Hematopoietic multipotent progenitor cell treated with erythropoietin and hydrocortisone succinate and interleukin-3 and kit ligand, for 6 days (in vitro differentiated cells): ENCODE measurements at places on chromosomes 4 and X.
A peak's percentile ranks its signal among the peaks of the same experiment; 100 is the strongest.

- DNase-seq = no peak
Measured at GRCh38 chrX:50705042-50705441, 109.0 kb downstream of the SHROOM4 start.

DNA sequence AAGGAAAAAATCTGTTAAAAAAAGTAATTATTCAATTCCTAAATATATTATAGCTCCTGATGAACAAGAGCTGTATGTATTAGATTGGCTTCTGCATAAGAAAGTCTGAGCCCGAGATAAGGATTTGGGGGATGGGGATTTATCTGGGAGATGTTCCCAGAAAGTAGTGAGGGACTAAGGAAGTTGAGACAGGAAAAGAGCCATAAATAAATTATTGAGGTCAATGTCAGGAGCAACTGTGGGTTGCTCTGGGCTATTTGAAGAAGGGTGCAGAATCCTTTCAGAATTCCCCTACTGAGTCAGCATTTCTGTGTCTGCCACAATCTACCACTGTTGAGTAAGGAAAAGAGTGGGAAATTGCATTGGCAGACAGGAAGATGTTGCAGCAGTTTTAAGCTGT is 3.1 kb upstream of the TDO2 start:
- DNase-seq = no peak

- no peak for DNase-seq
Measured at GRCh38 chrX:50393902-50394301, 76.7 kb downstream of the DGKK start.

- DNase-seq = no peak
Measured at GRCh38 chr4:80540349-80540748, 204.8 kb downstream of the CFAP299 start.

- DNase-seq = no peak
Measured at GRCh38 chr4:159698336-159698735, 595.5 kb downstream of the RAPGEF2 start.

DNA sequence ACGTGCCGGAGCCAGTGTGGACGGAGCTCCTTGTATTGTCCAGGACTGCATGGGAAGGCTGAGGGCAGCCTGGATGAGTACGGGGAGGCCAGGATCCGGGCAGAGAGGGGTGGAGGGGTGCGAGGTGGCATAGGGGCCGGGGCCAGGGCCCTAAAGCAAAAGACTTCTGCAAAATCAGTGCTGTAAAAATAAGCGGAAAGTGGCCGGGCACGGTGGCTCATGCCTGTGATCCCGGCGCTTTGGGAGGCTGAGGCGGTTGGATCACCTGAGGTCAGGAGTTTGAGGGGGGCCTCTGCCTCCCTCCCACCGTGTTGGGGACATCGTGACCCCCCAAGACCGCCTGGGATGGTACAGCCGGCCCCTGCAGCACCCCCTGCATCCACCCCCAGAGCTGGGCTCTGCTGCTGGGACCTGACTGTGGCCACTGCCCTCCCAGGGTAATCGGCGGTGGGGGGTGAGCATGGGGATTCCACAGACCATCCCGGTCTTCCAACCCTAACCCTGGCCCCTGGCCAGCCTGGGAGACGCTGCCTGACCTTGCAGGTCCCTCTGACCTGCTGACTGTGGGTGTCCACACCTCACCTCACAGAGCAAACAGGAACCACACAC is 23.4 kb upstream of the PLCXD1 start:
- DNase-seq = no peak

- peak; percentile 37 for DNase-seq
Measured at GRCh38 chrX:110409925-110410324, 51.3 kb downstream of the RTL9 start.

GRCh38 chr4:8192748-8193738 is 6.0 kb upstream of the SH3TC1 start:
- peak; percentile 94 for DNase-seq

- DNase-seq = no peak
Measured at GRCh38 chr4:101357751-101358150, 10.4 kb upstream of the PPP3CA start.

GRCh38 chrX:152930516-152930915 is 32.6 kb downstream of the ZNF185 start:
- no peak for DNase-seq

DNA sequence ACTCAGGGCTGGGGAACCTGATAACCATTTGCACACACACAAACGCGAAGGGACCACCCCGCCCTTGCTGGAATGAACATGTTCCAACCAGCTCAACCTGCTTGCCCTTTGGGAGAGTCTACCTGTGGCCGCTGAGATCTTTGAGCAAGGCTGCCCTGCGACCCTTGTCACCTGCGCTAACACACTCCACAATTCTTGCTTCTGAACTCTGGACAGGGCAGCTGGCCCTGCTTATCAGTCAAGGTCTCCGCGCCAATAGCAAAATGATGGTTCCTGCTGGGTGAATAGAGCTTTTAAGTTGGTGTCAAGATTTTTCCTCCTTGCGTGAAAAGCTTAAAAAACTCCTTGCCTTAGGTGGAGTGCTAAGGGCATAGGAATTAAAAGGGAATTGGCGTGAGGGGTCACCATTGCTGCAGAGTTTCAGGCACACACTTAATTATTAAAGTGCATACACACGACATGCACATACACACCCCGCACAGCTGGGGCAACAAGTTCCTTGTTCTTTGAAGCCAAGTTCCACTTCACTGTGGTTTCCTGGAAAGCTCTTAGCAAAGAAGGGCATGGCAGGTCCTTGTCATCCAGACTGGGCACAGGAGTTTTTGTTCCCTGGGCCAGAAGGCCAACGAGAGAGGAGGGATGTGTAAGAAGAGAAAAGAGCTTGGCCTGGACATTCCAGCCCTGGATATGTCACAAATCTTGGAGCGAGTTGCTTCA is 207.7 kb downstream of the STIM2 start:
- peak; percentile 19 for DNase-seq

DNA sequence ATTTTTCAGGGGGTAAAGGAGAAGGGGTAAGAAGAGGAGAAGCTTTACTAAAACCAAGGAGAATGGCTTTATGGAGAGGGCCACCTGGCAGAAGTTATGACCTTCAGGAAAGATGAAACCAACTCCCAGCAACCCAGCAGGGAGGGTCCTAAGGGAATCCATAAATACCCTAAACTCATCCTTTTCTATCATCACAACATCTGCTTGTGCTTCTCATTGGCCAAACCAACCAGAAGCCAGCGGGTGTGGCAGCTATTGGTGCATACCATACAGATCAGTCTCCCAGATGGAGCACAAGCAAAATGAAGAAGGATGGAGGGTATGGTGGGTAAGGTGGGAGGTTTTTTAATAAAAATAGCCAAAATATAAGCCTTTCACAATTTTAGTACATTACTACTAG is 58.5 kb upstream of the ARSJ start:
- no peak for DNase-seq

DNA sequence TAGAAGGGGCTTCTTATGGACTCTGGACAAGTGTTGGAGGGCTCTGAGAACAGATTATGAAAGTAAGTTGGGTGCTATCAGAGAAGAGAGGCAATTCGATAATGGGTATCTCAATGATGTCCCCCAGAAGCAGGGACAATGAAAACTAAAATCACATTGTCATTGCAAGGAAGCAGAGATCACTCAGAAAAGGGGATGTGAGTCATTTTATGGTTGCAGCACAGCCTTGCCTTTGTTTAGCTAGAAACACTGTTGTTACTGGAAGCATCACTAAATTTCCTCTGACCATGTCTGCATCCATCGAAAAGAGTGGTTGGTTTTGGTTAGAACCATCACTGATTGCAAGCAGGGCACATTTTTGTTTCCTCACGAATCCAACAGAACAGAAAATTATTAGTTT is 246.8 kb upstream of the NWD2 start:
- DNase-seq = no peak

DNA sequence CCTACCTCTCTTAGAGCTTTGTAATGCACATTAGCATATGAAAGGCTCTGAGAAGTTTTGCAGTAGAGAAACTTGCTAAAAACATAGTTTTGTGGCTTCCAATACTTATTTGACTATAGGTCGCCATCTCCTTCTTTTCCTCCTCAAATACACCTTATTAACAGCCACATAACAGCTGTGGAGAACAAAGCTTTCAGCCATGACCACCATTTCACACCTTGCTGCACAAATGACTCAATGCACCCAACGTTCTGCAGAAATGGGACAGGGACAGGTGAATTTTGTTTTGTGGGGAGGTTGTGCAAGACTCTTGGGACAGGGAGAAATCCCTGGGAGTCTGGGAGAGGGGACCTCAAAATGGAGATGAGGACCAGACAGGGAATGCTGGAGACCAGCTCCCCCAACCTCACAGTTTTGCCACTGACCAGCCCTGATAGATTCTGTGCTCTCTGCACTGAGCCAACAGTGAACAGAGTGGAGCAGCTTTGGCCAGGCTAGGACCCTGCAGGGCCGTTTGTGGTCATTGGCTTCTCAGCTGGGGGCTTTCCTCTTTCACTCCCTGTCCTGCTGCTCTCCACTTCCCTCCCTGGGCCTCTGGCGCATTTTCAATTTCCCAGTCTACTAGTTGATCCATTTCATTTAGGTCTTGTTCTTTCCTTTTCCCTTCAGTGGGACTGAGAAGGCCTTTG is 16.6 kb downstream of the FRMPD3 start:
- no peak for DNase-seq

- no peak for DNase-seq
Measured at GRCh38 chrX:133538148-133538547, 122.9 kb upstream of the GPC4 start.

- no peak for DNase-seq
Measured at GRCh38 chrX:21764008-21764407, 6.1 kb upstream of the SMPX start.

- DNase-seq = no peak
Measured at GRCh38 chrX:43225626-43226328, 430.3 kb upstream of the MAOA start.

DNA sequence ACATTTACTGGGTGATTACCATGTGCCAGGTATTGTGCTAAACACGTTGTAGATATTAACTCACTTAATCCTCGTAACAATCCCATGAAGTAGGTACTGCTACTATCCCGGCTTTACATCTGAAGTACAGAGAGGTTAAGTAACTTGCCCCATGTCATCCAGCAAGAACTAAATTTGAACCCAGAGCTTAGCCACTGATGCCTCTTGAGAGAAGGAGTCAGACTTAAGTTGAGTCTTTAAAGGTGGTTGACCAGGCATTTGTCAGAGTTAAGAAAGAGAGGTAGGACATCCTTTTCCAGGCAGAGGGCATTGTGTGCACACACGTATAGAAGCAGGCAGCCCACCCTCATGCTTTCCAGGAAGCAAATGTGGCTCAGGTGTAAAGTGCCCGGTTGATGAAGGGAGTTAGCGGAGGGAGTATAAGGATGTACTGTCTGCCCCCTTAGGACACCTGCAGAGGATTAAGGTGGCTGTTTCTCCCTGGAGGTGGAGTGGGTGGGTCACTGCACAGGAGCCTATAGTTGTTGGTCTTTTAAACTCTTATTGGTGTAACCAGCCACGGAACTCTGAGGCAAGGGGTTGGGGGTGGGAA is 335 bp upstream of the CD38 start:
- no peak for DNase-seq

GRCh38 chrX:24207826-24208225 is 58.3 kb downstream of the ZFX start:
- no peak for DNase-seq

DNA sequence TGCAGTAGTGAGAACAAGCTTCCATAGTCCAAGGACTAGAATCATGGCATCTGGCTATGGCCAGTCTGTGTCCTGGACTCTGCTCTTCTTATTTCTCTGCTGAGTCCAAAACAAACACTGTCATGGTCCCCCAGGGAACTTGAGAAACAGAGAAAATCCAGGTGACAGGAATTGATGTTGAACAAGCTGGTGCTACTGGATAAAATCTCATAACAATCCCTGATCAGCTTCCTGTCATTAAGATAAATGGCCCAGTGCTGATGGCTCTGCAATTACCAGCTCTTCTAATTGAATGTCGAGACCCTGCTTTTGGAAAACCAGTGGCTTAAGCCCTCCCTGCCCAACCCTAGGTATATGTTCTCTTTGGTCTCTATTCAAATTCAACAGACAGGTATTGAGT is 58.8 kb upstream of the ARHGAP36 start:
- no peak for DNase-seq

DNA sequence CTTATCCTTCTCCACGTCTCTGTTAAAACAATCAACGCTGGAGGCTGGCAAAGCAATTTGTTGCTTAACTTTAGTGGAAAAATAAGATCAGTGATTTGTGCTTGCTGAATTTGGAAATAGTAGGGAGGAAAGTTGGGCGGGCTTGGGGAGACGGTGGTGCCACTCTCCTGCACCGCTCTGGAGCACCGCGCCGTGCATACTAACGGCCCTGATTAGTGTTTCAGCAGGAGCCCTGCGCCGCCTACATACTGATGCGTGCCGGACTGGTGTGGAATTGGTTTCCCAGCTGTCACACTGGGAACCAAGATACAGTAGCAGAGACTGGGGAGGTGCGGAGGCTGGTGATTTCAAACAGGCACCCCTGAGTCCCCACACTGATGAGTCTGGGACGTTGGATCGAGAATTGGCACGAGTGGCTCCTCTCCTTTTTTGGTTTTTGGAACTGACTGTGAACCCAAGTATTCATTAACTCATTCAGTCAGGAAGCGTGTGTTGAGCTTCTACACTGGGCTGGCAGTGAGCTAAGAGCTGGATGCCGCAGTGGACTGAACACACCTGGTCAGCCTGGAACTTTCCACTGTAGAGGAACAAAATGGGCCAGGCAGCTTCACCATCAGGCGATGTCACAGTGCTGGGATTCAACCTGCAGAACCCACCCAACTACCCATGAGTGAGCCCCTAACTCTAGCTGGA is 29.0 kb upstream of the PSAPL1 start:
- no peak for DNase-seq

DNA sequence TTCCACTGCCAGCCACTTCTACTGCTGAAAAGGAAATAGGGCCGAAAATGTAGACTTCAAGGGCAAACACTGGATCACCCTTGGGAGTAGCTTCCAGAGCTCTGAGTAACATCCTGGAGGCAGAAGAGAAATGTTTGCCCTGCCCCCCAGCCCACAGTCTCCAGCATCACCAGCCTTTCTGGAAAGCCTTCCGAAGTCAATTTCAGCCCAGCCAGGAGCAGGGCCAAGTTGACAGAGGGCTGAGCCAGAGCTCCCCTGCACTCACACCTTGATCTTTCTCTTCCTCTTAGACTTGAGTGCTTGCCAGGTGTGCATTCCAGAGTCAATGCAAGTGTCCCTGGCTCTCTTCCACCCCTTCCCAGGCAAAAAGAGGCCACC is 35.2 kb downstream of the SLC25A5 start:
- DNase-seq = no peak

- DNase-seq = no peak
Measured at GRCh38 chrX:17170973-17171372, 204.0 kb upstream of the NHS start.

DNA sequence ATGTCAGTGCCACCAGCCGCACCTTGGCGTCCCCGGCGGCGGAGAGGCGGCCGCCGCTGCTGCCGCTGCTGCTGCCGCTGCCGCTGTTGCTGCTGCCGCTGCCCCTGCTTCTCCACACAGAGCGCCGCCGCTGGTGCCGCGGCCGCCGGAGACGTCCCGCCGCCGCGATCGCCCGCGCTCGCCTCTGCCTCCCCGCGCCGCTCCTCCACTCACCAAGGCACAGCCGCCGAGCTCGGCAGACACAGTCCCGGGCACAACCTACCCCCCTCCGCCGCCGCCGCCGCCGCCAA is at the start of gene PPP3CA:
TSS of gene PPP3CA (minus strand) at position 260 of the 290 bp plus-strand sequence.
- DNase-seq = no peak
